Activated CD4-positive, alpha-beta T cell treated with anti-CD3 and anti-CD28 coated beads for 24 hours (primary cell): ENCODE measurements at places on chromosomes 7 and 10.

GRCh38 chr7:92044940-92045339, 89.3 kb downstream of the CYP51A1 start:
- DNase-seq: no peak

- DNase-seq: no peak
These were observed 11.3 kb downstream of the ALKBH4 start for GRCh38 chr7:102453319-102453718.

- DNase-seq: no peak
These were observed 13.1 kb downstream of the PLCE1 start for GRCh38 chr10:94006591-94007550.

DNA sequence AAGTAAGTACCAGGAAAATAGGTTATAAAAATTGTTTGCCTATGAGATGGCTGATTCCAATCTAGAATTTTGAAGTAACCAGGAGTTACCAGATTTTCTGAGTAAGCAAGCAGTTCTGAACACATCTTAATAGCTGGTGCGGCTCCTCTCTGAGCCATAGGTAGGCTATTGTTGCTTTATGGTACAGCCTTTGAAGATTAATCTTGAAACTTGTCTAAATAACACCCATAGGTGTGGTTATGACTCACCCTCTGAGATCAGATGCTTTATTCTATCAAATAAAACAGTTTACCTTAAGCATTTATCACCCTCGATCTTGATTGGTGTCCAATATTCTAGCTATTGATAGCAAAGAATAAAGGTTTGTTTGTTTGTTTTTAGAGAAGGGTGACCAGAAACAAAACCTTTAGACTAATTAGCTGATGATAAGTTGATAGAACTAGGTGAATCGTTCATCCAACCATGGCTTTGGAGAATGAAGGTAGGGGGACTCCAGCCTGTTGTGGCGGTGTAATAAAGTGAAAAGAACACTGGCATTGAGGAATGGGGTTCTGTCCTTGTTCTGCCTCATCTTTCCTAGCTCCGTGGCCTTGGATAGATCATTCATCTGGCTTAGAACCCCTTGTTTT, 72.2 kb downstream of the VTI1A start:
- DNase-seq: no peak

DNA sequence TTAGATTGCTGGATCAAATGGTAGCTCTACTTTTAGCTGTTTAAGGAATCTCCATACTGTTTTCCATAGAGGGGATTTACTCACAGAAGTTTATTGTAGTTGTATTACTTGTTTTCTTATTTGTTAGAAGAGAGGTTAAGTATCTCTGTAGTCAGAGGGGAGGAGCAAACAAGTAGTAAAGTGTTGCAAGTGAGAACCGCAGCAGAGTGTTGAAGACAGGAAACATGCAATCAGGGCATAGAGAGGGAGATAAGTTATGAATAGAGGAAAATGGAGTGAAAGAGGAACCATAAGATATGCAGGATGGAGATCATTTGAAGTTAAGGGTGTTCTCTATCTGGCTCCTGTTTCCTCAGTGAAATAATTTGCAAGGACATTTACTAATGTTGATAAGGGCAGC, 331.4 kb upstream of the TMEM229A start:
- no peak for DNase-seq

DNA sequence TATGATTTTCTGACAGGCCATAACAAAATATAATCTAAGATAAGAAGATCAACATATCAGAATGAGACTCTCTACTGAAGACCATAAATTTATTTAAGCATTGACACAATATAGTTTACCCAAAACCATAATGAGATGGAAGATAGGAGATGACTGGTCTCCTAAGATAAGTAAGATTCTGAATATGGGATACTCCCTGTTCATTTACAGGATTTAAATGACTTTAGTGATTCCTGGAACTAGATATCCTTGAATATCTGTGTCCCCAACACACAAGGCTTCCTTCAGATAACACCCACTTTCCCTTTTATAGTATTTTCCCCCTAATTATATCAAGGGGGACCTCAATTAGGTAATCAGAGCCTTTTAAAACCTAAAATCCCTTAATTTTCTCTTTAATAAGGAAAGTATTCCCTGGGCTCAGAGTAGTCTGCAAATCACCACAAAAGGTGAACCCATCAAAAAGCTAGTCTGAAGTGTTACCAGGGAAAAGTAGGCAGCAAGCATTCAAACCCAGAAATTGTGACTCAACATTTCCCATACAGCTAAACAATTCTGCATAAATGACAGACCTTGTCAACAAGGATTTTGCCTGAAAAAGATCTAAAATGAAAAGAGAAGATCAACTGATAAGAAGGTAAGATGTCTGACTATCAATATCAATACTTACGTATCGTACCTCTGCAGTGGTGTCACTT, 99.9 kb downstream of the CNOT4 start:
- no peak for DNase-seq

DNA sequence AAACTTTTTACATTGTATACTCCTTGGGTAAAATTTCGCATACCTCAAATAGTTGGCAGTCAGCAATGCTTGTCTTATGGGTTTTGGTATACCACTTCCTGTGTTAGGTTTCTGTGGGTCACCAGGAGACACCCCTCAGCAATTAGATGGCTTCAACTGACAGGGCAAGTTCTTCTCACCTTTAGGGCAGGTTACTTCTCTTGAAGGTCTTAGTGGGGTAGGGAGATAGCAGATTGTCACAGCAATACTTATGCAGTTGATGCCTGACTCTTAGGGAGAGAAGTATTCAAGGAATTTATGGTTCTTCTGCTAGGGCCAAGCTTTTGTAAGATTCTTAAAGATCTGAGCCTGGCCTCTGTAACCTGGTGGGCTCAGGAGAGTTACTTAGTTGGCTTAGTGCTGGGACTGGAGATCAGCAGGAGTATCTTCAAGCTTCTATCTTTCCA, 42.9 kb downstream of the MKLN1 start:
- no peak for DNase-seq

- DNase-seq: no peak
These were observed 41.1 kb downstream of the FAM20C start for GRCh38 chr7:233249-234035.

DNA sequence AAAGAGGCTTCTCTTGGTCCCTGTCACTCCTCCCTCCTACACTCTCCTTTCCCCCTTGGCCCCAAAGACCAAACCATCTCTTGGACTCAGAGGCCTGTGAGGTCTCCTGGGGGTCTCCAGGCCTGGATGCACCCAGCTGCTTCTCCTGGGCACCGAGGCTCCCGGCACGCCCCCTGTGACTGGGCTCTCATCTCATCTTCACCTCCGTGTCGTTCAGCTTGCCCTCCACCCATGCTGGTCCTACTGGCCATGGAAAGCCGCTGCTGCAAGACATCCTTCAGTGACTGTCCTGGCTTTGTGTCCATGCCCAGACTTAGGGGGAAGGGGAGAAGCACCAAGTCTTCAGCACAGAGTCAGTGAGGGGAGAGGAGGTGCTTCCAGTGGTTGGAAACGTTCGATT, 141.4 kb upstream of the RET start:
- no peak for DNase-seq

DNA sequence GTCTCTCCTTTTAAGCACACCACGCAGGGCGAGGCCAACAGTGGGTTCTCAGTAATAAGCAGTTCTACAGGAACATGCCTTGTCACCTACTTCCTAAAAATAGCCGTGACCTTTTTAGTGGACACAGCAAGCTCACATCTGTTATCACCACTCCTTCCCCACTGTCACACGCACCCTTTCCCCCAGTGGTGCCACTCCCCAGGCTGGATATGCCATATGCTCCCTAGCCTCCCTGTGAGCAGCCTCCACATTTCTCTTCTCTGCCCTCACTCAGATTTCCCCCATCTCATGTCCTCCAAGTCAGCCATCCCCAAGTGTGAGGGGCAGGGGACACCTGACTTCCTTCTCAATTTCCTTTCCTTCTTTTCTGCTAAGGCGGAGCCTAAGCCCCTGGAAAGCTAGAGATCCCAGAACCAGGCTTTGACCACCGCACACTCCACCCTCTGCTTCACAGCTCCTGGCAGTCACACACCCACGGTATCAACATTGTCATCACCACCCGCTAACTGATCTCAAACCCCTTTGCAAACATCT, 3.7 kb downstream of the ANXA11 start:
- no peak for DNase-seq

- no peak for DNase-seq
These were observed 22.3 kb downstream of the BZW2 start for GRCh38 chr7:16668049-16668858.

GRCh38 chr10:115503546-115503945, 410.4 kb downstream of the ATRNL1 start:
- no peak for DNase-seq

DNA sequence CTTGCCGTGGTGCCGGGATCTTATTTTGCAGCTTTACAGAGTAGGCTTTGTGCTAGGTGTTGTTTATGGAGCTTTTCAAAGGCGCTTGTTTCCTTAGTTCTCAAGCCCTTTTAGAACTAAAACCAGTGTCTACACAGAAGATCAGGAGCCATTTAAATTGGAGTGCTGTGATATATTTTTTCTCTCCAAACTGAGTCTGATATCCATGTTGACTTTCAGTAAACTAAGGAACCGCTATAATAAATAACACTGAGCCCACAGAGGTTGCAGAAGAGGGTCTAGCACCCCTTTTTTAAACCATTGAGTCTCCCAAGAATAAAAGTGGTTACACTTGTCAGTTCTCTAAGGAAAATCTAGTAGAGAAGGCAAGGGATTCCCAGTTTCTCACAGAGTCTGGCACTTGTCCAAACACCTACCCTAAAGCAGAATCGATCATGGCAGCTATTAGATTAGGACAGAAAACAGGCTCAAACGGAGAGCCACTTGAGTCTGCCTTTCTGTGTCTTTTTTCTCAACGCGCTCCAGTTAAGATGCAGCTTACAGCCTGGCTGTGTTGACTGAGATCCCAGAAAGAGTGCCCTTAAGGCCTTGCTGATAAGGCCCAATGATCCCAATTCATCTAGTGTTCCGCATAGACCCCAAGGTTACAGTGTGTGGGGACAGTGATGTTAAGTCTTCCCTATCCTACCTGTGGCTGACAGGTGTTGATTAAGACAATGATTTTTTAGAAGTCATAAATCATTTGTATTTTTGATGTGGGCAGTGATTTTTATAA, 804 bp downstream of the TMEM106B start:
- DNase-seq: no peak

DNA sequence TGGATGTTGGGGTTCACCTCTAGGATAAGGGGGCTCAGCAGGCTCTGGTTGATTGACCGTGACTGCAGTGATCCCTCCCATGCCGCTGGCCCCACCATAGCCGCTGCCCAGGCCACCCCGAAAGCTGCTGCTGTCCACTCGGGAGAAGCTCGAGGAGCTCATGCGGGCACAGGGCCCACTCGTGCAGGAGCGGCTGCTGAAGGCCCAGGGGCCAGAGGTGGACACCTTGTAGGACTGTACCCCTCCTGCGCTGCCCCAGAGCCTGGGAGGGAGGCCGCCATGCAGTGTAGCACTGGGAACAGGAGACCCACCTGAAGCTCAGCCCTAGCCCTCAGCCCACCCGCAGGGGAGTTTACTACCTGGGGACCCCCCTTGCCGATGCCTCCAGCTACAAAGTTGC, 70.0 kb downstream of the CHRM2 start:
- no peak for DNase-seq

GRCh38 chr10:12971001-12971788, 30.3 kb downstream of the CCDC3 start:
- no peak for DNase-seq

DNA sequence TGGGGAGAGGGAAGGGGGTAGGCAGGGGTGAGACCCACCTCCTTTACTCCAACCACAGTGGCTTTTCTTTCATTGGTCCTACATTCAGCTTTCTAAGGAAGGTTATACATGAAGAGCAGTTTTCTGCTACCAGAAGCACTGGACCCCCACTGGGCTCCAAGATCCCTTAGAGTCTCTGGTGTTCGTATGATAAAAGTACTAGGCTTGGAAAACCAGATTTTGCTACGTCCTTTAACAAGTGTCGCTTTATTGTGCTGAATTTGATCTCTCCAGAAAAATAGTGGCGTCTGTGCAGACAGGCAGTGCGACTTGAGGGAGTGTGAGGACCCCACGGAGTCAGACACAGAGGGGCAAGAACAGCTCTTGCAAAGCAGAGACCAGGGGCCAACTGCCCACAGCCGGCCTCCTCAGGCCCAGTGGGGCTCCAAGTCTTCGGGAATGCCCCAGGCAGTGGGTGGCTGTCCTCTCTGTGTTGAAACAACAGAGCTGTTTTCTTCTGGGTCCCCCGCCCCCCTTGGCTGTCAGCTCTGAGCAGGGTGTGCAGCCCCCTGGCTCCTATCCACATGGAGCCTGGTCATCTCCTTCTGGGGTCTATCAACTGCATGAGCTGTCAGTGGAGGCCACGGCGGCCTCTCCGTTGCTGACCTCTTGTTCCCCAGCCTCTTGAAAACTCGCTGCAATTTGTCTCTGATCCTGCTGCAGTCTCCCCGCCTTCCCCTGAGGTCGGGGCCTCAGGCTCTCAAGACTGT, 333.2 kb downstream of the RPS24 start:
- no peak for DNase-seq

DNA sequence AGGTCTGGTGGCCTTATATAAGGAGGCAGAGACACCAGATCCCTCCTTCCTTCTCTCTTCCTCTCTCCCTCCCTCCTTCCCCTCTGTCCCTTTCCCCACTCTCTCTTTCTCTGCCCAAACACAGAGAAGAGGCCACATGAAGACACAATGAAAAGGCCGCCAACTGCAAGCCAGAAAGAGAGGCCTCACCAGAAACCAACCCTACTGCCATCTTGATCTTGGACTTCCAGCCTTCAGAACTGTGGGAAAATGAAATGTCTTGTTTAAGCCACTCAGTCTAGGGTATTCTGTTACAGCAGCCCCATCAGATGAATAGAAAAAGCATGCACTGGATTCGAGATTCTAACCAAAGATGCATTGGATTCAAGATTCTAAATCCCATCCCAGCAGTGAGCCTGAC, 168.1 kb downstream of the FAM107B start:
- DNase-seq: no peak

- no peak for DNase-seq
These were observed 350.0 kb downstream of the CXCL12 start for GRCh38 chr10:44034946-44035345.

DNA sequence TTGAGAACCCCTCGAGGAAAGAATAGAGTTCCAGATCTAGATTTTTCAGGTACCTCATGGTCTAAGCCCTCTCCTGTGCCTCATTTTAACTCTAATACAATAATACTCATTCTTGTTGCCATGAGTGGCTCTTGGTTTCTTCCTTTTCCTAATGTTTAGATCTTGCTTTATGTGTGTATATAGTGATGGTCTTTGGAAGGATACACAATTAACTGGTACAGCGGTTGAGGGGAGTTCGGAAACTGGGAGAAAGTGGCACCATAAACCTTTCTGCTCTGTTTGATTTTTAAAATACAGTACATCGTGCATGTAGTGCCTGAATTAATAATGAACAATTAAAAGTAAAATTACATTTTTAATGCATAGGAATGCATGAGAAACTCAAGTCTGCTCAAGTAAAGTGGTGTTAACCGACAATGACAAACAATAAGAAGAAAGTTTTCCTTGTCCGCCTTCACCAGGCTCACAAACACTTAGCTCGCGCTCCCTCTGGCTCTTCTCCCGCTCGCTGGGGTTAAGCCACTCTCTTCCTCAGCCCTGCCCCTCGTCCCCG, 386 bp upstream of the EIF4EBP2 start:
- no peak for DNase-seq

- DNase-seq: no peak
These were observed 6.8 kb upstream of the CRPPA start for GRCh38 chr7:16428182-16428581.

GRCh38 chr10:35041502-35041879, 48.6 kb downstream of the CUL2 start:
- no peak for DNase-seq
